Osteoblast (primary cell): ENCODE measurements at places on chromosomes 1 and 21. TPM values are rescaled to one million over a fixed set of nuclear protein-coding genes. Genes with fewer than 3 reads are reported as not detected.

Gene OR2M3
- not detected in 2 replicates for total RNA-seq

Gene FBXO28
- total RNA-seq, result 35.5 and 36.5 TPM in 2 replicates

Gene RAB29
- 37.6 and 43.3 TPM in 2 replicates for total RNA-seq

Gene TRAF3IP3
- not detected in 2 replicates for total RNA-seq

Gene LYPLAL1
- total RNA-seq, result 33.7 and 43.6 TPM in 2 replicates

Gene BARHL2
- total RNA-seq, result not detected in 2 replicates

Gene TSACC
- total RNA-seq, result 0.36 TPM in 1 of 2 replicates, not detected in the other

Gene KIF26B
- total RNA-seq, result 22.1 and 28.6 TPM in 2 replicates

Gene ZNF648
- not detected in 2 replicates for total RNA-seq

Gene LCE2C
- not detected in 2 replicates for total RNA-seq

Gene C1orf87
- not detected in 2 replicates for total RNA-seq

- DNase-seq, result peak; percentile 45
Measured at GRCh38 chr1:98110674-98111073, 189.8 kb upstream of the DPYD start.

GRCh38 chr1:81550753-81551152 lies 250.0 kb upstream of the ADGRL2 start:
- no peak for DNase-seq

DNA sequence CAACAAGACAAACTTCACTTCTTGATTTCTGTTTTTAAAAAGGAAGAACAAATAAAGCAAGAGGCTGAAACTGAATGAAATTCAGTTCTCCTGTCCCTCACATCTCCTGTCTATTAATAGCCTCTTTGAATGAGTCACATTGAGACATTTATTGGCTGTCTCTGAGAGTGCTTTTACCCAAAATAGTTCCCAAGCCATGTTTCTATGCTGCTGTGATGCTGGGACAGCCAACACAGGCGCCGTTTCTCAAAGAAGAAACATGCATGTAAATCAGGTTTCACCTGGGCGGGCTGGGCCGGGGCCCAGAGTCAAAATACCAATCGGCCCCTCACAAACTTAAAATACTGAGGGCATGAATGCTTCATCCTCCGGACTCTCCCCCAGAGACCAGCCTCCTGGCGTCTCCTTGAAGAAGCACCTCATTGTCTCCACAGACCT lies 105.2 kb downstream of the EDEM3 start:
- DNase-seq, result peak; percentile 72

DNA sequence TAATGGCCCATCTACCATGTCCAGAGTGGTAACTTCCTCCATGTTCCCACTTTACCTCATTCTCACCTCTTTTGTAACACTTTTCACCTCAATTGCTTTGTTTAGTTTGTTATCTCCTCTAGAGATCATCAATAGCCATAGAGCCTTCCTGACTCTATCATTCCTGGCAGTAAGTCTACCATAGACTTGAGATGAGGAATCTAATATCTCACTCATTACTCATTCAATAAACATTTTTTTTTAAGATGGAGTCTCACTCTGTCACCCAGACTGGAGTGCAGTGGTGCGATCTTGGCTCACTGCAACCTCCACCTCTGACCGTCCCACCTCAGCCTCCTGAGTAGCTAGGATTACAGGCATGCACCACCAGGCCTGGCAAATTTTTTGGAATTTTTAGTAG lies 7.1 kb downstream of the NMNAT2 start:
- DNase-seq, result no peak

- no peak for DNase-seq
Measured at GRCh38 chr1:23132033-23132432, 36.6 kb downstream of the LUZP1 start.

DNA sequence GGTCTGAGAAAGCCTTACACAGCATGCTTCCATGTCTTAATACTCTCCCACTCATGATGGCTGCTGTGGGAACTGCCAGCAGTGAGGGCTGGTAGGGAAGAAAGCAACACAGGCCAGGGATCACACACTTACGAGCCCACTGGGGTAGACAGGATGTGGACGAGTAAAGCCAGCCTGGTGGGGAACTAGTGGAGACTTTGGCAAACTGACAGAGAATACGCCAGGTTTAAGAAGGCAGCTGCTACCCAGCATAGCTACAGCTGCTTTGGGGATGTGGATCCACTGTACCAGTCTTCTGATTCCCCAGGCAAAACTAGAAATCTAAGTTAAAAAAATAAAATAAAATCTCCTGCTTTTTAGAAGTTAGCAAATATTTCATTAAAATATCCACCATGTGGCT lies 664.0 kb downstream of the SMYD3 start:
- no peak for DNase-seq

- no peak for DNase-seq
Measured at GRCh38 chr1:41898191-41898713, 20.5 kb downstream of the HIVEP3 start.

GRCh38 chr1:112625696-112626095 lies 6.1 kb downstream of the CAPZA1 start:
- no peak for DNase-seq

DNA sequence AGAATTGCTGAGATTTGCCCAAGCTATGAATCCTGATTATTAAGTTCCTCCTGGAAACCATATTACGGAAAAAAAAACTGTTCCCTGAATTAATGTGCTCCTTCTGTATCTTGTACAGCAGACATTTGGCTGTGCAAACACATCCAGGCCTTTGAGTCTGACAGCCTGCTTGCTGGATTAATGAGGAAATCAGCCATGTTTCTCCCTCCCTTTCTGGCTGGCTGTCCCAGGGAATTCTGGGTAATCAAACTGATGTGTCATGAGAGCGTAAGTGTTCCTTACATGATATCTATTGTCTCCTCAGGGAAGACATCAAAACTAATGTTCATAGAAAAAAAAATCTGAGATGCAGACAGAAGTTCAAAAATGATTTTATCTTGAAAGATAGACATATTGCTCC lies 18.8 kb downstream of the PGBD5 start:
- DNase-seq, result no peak

DNA sequence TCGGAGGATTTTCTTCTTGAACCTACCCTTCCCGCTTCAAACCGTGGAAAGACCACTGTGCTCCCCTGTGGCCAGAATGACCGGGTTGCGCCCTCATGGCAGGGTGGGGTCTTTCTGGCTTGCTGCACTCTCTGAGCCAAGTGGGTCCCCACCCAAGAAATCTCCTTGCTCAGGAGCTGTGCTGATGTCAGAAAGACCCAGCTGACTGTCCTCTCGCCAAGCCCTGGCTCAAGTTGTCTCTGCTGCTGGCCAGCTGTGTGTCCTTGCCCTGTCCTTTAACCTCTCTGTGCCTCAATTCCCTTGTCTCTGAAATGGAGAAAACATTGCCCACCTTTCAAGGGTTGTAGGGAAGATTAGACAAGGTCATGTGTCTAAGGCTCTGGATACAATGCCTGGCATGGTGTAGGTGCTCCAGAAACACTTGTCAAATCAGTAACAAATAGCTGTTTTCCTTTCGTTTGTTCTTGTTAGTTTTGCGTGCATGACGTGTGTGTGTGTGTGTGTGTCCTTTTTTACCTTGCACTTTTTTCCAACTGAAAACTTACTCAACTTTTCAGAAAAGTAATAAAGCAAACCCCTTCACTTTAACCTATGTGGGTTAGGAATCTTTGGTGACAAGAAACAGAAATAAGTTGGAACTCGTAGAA lies 41.1 kb upstream of the RPL11 start:
- DNase-seq, result no peak

GRCh38 chr21:19145682-19146293 lies 742.2 kb upstream of the TMPRSS15 start:
- DNase-seq, result no peak

- DNase-seq, result no peak
Measured at GRCh38 chr1:156474966-156475365, 25.6 kb downstream of the MEF2D start.

DNA sequence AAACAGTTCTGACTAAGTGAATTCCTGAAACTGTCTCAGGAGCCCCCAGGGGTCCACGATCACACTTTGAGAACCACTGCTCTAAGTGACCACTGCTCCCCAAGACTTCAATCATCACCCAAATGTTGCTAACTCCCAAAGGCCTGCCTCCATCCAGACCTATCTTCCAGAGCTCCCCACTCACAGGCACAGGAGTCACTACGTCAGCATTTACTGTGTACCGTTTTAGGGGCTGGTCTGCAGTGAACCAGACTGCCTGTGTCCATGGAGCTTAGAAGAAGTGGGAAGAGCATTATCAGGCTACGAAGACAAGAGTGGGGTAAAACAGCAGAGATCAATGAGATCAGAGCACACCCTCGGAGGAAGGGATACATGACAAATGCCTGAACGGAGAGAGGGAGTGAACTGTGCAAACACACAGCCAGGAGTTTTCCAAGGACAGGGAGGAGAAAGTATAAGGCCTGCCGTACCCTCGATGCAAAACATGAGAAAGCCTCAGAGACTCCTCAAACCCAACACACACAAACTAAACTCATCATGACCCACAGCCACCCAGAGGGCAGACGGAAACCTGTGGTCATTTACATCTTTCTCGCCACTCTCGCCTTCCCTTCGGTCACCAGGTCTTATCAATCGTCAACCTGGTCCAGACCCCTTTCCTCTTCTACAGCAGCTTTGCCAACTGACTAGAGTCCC lies 10.1 kb downstream of the GNB1 start:
- DNase-seq, result no peak

- no peak for DNase-seq
Measured at GRCh38 chr1:206833801-206834200, 31.6 kb upstream of the IL20 start.

GRCh38 chr1:31633117-31633516 lies 11.6 kb downstream of the PEF1 start:
- no peak for DNase-seq

- peak; percentile 89 for DNase-seq
Measured at GRCh38 chr1:18948048-18948912, 8.2 kb downstream of the IFFO2 start.

DNA sequence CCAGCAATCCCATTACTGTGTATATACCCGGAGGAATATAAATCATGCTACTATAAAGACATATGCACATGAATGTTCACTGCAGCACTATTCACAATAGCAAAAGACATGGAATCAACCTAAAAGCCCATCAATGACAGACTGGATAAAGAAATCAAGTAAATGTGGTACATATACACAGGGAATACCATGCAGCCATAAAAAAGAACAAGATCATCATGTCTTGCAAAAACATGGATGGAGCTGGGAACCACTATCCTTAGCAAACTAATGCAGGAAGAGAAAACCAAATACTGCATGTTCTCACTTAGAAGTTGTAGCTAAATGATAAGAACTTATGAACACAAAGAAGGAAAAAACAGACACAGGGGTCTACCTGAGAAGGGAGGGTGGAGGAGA lies 6.4 kb upstream of the ANGPTL3 start:
- no peak for DNase-seq

DNA sequence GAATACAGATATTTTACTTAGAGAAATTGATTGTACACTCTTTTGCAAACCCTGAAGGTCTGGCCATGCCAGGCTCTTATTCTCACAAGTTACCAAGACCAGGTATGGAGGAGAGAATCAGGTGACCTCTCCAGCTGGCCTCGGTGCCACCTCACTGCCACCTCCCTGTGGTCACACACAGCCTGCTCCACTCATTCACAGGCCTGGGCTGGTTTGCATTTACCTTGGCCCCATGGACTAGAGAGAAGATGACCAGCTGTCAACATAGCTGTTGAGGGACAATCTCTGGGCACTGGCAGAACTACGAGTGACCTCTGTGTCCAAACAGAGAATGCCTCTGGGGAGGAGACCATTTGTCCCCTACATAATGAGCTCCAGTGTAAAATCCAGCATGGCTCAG lies 291.2 kb upstream of the RUNX1 start:
- DNase-seq, result no peak

DNA sequence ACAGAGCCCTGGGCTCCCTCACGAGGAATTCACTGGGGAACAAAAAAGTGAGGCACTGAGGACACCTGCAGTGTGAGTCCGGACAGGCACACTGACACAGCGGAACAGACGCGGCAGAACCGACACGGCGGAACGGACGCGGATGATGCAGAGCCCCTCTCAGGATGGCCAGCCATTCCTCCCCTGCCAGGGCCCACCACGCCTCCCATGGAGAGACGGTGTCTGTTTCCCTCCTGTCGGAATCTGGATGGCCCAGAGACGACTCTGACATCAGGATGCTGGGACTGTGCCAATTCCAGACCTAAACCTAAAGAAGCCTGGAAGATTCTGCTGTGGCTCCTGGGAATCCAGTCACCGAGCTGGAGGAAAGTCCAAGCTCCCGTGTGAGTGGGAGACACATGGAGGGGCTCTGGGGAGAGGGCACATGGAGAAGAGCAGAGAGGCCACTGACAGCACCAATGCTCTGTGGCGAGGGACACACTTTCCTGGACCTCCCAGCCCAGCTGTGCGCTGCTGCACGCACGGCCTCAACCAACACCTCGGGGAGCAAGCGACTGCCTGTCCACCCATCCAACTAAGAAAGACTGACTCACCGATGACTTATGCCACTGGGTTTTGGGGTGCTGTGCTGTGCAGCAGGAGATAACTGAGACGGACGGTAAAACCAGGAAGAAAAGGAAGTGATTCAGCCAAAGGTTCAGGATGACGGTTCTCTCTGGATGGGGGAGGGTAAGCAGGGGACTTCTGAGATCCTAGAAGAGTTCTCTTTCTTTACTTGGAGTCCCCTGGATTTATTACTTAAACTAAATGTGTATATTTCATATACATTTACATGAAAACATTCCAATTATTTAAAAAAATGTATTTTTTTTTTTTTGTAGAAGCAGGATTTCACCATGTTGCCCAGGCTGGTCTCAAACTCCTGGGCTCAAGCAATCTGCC lies 23.3 kb downstream of the ZBTB17 start:
- DNase-seq, result peak; percentile 96

DNA sequence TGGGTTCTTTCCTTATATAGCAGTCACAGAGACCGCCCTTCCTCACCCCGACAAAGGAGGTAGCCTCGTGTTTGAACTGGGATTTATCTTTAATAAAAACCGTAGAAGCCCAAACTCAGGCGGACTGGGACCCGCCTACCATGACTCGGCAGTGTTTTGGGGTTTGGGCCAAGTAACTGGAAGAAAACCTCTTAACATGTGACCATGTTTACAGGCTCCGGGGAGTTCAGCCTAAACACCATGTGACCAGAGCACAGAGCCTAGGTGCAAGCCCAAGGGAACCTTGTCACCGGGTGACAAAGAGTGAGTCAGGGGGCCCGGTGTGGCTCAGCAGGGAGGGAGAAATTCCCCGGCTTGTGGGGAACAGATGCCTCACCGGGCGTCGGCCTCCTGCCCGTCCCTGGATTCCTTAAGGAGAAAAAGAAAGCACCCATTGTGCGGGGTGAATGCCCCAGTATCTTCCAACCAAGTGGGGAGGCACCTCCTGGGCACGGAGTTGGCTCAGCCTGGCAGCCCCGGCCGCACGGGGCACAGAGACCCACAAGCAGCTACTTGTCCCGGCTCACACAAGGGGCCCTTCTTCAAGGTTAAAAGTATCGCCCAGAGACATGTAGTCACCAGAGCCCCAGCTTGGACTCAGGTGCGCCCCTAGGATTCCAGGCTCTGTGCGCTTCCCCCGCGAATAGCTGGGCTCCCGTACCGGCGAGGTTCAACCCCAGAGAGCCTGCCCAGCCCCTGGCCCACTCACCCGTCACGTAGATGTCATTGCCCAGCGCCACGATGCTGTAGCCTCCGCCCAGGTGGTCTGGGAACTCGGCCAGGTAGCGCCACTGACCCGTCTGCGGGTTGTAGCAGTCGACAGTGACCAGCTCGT lies 1.4 kb downstream of the KLHL21 start:
- DNase-seq, result peak; percentile 98

- DNase-seq, result no peak
Measured at GRCh38 chr1:34803770-34804169, 11.0 kb downstream of the GJA4 start.

GRCh38 chr1:224736619-224737352 lies 120.7 kb downstream of the CNIH3 start:
- peak; percentile 87 for DNase-seq

GRCh38 chr1:204331847-204332487 lies 27.8 kb downstream of the PLEKHA6 start:
- no peak for DNase-seq

- DNase-seq, result no peak
Measured at GRCh38 chr1:1164701-1165451, 8.8 kb upstream of the TTLL10 start.
